Pons (tissue), 1 donor: ENCODE measurements at places on chromosomes 2 and 18.

- no peak for DNase-seq
Measured at GRCh38 chr18:22170421-22171257, 1.2 kb downstream of the GATA6 start.

DNA sequence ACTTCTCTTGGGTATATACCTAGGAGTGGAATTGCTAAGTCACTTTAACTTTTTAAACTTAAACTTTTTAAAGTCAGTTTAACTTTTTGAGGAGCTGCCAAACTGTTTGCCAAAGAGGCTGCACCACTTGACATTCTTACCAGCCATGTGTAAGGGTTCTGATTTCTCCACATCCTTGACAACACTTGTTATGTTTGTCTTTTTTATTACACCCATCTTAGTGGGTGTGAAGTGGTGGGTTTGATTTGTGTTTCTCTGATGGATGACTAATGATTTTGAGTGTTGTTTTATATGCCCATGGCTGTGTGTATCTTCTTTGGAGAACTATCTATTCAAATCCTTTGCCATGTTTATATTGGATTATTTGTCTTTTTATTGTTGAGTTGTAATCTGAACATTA, 13.6 kb downstream of the ASAP2 start:
- DNase-seq = no peak

DNA sequence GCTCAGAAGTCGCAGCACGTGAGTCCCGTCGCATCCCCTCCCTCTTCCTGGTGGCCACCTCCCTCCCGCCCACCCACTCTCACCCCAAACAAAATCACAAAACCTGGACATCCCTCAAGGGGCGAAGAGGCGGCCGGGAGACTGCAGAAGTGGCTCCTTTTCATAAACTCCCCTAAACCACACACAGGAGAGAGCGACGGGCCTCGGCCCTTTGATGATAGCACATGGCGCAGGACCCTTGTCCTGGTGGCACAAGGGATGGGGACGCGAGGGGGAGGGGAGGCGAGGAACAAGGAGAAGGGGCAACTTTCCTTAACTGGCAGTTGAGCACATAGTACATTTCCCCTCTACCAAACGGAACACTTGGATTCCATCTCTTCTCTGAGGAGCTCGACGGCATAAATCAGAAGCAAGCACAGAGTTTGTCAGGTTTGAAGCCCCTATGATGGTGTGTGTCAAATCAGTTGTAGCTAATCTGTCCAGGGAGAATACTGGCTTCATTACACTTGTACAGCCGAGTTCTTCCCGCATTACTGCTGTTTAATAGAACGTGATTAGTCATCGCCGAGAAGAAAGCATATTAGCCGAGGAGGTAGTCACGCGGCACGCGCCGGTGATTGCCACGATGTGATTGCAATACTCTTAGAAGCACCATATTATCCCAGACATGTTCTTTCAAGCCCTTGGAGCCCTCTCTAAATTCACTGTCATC, 43.8 kb downstream of the GBX2 start:
- no peak for DNase-seq

DNA sequence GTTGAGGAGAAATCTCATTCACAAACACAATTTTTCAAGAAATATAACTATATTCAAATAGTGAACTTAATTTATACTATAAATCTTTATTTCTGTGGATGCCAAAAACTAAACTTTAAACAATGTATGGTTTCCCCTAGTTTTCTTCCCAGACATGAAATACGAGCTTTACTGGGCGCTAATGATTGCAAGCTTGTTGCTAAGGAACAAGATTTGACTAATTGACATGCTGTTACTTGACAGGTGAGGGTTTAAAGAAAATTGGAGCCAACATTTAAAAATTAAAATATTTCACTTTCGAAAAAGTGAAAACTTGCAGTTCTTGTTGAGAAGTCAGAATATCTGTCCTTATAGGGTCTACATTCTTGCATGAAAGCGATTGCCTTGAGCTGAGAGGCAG, 381.0 kb downstream of the MEIS1 start:
- DNase-seq = no peak

GRCh38 chr2:28283861-28284260, 108.8 kb upstream of the FOSL2 start:
- DNase-seq = no peak

DNA sequence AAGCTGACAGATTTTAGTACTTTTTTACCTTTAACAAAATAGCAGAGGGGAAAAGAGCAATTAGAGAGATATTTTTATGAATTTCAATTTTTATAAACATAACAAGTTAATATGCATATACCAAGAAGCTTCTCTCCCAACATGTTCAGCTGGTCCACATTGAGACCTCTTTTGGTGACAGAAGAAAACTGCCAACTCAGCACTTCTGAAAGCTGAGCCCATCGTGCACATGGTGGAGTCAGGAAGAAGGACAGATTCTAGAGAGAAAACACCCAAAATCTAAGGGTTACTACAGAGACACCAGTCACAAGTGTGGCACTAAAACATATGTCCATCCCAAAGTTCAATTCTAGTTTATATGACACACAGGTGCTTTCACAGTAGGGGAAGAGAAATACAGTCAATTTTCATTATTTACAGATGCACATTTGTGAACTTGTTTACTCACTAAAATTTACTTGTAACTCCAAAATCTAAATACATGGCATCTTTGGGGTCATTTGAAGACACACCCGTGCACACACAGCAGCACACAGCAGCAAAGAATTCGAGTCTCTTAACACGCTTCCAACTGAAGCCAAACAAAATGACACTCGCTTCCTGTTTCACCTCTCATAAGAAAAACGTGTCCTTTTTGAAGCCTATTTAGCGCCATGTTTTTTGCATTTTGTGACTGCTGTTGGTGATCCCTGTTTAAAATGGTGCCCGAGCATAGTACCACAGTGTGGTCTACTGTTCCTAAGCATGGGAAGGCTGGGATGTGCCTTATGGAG, 31.5 kb downstream of the STAT1 start:
- no peak for DNase-seq

DNA sequence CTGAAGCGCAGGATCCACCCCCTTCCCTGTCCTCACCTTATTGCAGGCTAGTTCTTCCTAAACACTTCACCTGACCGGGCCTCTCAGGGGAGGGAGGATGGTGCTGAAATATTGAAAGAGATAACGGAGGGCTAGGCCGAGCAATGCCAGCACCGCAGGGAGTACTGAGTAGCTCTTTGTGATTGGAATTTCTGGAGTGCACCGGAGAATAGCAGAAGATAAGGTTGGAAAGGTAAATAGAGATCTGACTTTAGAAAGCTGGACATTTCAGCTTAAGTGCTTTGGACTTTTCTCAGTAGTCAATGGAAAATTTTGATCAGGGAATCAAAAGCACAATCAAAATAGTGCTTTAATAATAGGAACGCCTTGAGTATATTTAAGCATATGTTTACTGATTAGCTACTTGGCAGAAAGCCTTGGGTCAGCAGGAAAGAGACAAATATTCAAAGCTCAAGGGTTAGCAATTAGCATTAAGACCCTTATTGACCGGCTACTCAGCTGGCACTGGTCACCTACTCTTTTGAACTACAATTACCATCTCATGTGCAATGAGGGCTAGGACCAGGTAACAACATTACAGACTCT, 142.9 kb upstream of the NDUFV2 start:
- DNase-seq = no peak

GRCh38 chr2:201698588-201699226, at the start of gene MPP4:
TSS of gene MPP4 (minus strand) at chr2:201698644. CDS start at chr2:201693954, 4,690 bp downstream.
- no peak for DNase-seq

DNA sequence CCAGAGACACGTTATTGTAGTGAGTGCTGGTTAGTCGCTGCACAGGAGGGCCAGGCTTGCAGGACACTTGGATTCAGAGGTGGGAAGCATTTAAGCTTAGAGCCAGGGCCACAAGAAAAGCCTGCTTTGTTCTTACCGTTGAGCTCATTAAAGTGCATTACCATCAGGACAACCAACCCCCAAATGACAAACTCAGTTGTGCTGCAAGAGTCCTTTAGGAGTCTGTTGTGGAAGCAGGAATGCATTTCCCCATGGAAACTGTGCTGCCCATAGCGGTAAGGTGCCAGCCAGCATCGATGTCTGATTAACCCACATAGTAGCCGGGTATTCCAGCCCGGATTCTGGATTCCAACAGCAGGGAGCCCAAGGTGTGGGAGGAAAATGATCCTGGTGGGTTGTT, 23.4 kb upstream of the REEP1 start:
- no peak for DNase-seq

- peak; percentile 0 for DNase-seq
Measured at GRCh38 chr2:97267411-97268074, 154.6 kb downstream of the ANKRD36 start.

DNA sequence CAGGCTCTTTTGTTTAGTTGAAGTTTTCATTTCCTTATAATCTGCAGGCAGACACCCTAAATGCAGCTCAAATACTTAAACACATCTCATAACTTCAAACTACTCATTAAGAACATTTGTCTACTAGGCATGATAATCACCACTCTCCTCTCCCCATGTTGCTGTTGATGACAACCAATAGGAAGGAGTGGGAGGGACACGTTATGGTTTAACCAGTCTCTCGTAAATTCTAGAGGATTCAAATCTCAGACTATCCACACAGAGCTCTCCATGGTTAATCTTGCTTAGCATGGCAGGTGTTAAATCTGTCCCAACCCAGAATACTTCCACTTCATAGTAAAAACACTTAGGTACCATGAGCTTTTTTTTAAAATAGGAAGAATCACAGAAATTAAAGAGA, 127.4 kb upstream of the AQP4 start:
- no peak for DNase-seq

GRCh38 chr18:62420151-62420512, 95.0 kb downstream of the TNFRSF11A start:
- no peak for DNase-seq

DNA sequence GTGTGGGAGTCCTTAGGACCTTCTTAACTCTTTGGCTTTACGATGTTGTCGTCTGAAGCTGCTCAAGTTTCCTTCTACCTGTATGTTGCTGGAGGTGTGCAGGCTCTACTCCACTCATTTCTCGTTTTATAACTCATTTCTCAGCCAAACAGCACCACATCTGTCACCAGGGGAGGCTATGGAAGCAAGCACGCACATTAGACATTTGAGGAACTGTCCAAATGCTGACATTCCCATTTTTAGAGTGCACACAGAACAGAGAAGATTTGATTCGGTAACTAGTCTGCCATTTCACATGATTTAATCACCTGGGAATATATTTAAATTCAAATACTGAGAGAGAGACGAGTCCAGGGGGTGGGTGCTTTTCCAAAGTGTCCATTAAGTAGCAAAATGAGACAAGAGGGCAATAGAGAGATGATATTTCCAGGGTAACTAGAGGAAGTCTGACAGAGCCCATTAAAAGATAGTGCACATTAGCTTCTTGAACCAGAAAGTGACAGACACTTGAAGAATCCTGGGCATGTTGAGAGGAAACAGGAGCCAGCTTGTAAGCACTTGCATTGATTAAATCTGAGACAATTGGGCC, 793.3 kb downstream of the TDRD15 start:
- DNase-seq = no peak
